ENCODE measurements at places on chromosomes 5 and 9.

DNA sequence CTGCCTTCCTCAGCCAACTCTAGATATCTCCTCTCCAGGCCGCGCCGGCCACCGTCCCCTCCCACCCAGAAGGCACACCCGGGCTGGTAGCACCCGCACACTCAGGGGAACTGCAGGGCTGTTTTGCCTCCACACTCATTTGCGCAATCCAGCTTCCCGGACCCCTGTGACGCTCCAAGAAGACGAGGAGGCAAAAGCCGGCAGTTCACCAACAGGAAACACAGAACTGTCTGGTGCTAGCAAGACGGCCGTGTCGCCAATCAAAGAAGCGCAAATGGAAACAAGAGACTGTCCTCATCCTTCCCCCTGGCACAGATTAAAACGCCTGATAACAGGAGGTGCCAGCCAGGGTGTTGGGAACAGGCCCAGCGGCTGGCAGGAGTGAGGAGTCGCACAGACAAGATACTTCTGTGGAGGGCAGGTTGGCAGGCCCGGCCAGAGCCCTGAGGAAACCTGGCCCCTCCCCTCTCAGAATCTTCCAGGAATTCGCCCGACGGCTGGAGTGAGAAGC, 7.8 kb downstream of the AGPAT2 start:
- DNase-seq = no peak

DNA sequence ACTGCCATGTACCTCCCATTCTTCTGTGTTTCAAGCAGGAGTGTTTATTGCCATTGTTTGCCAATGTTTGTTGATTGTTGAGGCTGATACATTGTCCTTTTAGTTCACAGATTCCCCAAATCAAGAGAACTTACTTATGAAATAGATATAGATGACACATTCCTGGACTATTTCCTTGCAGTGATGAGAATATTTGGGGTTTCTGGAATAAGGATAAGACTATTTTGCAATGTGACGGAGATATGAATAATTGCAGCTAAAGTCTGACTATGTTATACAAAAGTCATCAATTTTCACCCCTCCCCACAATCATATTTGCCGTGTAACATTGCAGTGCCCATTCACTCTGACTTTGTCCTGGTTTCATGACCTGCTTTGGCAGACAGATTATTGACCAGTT, 460.8 kb downstream of the CDH10 start:
- no peak for DNase-seq

DNA sequence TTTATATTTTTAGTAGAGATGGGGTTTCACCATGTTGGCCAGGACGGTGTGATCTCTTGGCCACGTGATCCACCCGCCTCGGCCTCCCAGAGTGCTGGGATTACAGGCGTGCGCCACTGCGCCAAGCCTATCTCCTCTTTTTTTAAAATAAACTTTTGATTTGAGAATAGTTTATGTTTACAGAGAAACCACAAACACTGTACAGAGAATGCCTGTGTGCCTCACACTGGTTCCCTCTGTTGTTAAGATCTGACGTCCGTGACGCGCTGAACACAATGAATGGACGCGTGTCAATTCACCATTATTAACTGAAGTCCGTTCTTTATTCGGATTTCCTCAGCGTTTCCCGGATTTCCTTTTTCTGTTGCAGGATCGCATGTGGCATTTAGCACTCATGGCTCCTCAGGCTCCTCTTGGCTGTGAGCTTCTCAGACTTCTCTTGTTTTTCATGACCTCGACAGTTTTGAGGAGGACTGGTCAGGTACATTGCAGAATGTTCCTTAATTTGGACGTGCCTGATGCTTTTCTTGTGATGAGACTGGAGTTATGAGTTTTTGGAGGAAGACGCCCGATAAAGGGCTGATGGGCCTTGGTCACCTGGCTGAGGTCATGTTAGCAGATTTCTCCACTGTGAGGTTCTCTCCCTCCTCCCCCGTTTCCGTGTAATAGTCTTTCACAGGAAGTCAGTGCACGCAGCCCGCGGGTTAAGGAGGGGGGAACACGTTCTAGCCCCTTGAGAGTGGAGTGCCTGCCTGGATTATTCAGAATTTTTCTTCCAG, 69.6 kb downstream of the ANKRD33B start:
- no peak for DNase-seq

GRCh38 chr5:172600571-172600970, 40.5 kb upstream of the NEURL1B start:
- DNase-seq = no peak

DNA sequence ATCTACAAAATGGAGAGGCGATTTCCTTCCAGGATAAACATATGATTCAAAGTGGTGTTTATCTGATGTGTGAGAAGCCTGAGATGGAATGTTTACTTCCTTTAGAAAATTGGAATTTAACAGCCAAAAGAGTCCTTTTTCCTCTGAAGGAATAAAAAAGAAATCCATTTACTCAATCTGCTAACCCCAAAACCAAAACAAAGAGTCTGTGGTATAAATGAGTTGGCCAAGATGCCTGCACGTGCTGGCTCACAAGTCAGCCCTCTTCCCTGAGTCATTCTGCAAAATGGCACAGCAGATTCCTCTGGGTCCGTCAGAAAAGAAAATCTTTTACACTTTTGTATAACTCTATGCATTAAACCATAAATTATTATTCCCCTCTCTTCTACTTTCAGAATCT, 60.8 kb downstream of the EBF1 start:
- DNase-seq = peak; percentile 83

DNA sequence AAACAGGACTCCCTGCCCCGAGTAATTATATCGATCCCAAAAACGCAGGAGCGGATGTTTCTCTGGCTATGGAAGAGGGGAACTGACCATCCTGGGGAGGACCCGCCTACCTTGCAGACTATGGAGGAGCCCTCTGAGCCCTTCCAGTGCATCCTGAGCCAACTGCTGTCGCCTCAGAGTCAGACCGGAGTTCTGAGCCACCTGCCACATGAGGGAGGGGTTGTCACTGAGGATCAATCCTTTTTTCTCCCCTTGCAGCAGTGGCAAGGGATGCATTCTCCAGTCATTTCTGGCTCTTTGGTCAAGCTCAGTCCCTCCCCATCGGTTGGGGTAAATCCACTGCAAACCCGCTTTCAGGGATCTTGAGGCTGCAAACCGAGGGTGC, 709 bp downstream of the FANCG start:
- no peak for DNase-seq

Measured in GM04504 (cell line).